Natural killer cell treated with Interleukin-12 subunit alpha and Interleukin-12 subunit beta and Interleukin-15 and Interleukin-18, amount 100 ng/mL, for 72 hours (primary cell): ENCODE measurements at places on chromosomes 1 and 21. TPM values are rescaled to one million over a fixed set of nuclear protein-coding genes. Genes with fewer than 3 reads are reported as not detected.

The SHISA4 gene
- total RNA-seq = 2.5 TPM

The CLCA4 gene
- not detected for total RNA-seq

DNA sequence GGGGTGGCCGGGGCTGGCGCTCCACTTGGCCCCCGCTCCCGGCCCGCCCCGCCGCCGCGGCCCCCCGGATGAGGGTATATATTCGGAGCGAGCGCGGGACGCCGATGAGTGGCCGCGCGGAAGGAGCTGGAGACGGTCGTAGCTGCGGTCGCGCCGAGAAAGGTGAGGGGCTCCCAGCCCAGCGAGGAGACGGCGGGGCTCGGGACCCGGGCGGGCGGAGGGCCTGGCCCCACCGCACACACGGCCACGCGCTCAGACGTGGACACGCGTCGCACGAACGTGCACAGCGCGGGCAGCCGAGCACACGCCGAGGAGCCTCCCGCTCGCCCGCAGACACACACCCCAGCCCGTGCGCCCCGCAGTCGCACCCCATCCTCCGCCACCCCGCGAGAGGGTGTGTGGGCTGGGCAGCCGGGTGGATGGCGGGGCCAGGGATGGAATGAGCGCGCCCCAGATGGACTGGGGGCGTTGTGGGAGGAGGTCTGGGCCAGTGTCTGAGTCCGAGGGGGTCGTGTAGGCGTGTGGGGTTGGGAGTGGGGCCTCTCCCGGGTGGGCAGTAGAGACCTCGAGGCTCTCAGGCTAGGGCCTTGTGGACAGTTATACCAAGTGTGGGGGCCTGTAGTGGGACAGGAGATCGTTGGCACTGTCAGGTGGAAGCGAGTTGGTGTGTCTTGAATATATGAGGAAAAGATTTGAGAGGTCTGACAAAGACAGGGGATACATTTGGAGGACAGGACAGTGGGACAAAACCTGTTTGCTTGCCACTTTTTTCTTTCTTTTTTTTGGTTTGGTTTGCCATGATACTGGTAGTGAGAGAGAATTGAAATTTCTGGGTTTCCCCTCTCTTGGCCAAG is at the start of gene UAP1:
Gene UAP1 (plus strand): TSS at position 107 of the 854 bp plus-strand sequence. CDS start 4,347 bp downstream, outside the sequence.
- H3K36me3 ChIP-seq = peaks cover 5% of the 10 kb centered on the region
- peaks cover 48% of the 10 kb centered on the region for H3K4me1 ChIP-seq
- no peak for DNase-seq
- no peaks in the 10 kb centered on the region for H3K27me3 ChIP-seq
- peak within 1 kb of the TSS; percentile 87 for H3K4me3 ChIP-seq

GRCh38 chr1:43545695-43546387 is 15.2 kb downstream of the PTPRF start:
- DNase-seq = no peak
- no peak overlapping the region for H3K4me3 ChIP-seq
- no peaks in the 10 kb centered on the region for H3K36me3 ChIP-seq
- no peak overlapping the region for H3K27ac ChIP-seq
- peaks cover 5% of the 10 kb centered on the region for H3K27me3 ChIP-seq

GRCh38 chr1:203063287-203063686 is 22.5 kb downstream of the MYOG start:
- H3K27ac ChIP-seq = no peak overlapping the region
- no peaks in the 10 kb centered on the region for H3K36me3 ChIP-seq
- DNase-seq = no peak
- no peak overlapping the region for H3K4me3 ChIP-seq

DNA sequence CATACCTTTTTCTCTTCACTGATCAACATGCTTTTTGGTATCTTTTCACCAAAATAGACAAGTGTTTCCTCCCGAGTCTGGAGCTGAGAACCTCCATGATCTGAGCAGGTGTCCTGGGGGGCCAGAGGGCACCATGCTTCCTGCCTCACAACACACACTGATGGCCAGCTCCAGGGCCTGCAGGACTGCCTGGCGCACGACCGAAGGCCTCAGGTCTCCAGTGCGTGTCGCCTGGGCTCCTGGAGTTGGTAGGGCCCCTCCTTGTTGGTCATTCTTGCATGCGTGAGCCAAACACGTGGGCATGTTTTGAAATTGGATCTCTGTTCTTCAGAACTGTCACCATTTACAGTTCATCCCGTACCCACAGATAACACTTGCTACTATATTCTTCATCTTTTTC is 64.4 kb downstream of the SLC37A1 start:
- H3K36me3 ChIP-seq = peaks cover 16% of the 10 kb centered on the region
- no peaks in the 10 kb centered on the region for H3K4me1 ChIP-seq
- DNase-seq = peak; percentile 13
- H3K27ac ChIP-seq = no peak overlapping the region
- no peaks in the 10 kb centered on the region for H3K27me3 ChIP-seq

DNA sequence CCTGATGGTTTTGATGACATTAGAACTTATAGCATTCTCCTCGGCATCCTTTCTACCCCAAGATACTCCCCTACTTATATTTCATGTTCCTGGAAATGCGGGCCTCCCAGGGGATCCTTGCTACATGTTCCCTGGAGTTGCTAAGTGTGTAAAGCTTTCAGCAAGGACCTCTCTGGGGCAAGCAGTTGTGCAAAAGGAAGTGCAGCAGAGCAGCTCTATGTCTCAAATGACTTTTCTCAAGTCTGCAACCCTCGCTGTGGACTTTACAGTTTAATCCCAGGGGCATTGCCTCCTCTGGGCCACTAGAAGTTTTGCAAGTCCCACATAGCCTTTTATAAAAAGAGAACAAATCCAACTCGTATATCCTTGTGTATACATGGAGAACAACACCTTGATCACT is 20.8 kb upstream of the MNDA start:
- H3K27ac ChIP-seq = no peak overlapping the region
- peaks cover 7% of the 10 kb centered on the region for H3K4me1 ChIP-seq

GRCh38 chr1:162687870-162688269 is 55.6 kb downstream of the DDR2 start:
- no peak for DNase-seq
- H3K4me3 ChIP-seq = no peak overlapping the region
- H3K27me3 ChIP-seq = peaks cover 12% of the 10 kb centered on the region
- H3K27ac ChIP-seq = no peak overlapping the region
- H3K36me3 ChIP-seq = no peaks in the 10 kb centered on the region

DNA sequence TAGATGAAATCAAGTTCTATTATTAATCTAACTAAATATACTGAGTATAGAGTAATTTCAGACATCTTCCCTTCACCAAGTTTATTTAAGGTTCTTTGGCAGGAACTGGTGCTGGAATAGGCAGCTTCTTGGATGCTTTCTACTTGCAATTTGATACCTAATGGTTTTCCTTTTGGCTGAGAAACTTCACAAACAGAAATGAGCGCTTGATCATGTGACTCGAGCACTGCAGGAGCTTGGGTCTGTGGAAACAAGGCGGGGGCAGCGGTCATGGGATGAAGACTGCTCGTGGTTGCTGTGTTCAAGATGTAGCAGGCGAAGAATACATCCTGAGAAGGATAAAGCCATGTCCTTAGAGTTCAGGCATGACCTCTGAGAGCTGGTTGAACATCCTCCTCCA is 136.8 kb downstream of the PTPRC start:
- H3K4me3 ChIP-seq = no peak overlapping the region
- H3K36me3 ChIP-seq = no peaks in the 10 kb centered on the region
- no peak overlapping the region for H3K27ac ChIP-seq
- no peak for DNase-seq
- H3K4me1 ChIP-seq = peaks cover 10% of the 10 kb centered on the region
- H3K27me3 ChIP-seq = no peaks in the 10 kb centered on the region

DNA sequence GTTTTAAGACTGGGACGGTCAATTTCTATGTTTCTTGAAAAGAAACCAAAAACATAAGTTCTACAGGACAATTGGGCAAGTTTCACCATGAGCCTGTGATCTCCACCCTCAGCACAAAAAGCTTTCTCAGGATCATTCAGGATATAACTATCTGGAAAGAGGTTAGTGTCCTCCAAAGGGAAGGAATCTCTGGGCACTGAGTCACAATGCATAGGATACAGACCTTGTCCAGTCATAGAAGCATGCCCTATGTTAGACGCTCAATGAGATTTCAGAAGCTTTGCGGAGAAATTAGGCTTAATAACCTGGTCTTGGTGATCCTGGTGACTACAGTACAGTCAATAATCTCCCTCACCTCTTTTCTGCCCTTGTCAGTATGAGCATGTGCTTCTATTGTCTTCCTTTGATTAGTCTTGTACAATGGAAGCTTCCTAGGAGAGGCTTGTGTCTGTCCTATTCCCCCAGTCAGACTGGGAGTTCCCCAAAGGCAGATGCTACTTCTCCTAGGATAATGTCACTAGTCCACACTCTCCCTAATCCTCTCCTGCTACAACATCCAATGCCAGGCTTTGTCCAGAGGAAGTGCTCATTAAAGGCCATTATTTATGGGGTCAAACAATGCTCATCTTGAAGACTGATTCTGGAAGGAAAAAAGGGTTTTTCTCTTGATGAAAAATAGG is 97.4 kb downstream of the KCNH1 start:
- no peak overlapping the region for H3K4me3 ChIP-seq
- H3K27me3 ChIP-seq = no peaks in the 10 kb centered on the region
- no peak for DNase-seq
- no peaks in the 10 kb centered on the region for H3K36me3 ChIP-seq
- H3K4me1 ChIP-seq = no peaks in the 10 kb centered on the region

- no peak for DNase-seq
- peaks cover under 1% of the 10 kb centered on the region for H3K27me3 ChIP-seq
- H3K27ac ChIP-seq = no peak overlapping the region
- H3K4me1 ChIP-seq = no peaks in the 10 kb centered on the region
- H3K4me3 ChIP-seq = no peak overlapping the region
These were observed 17.4 kb upstream of the ARHGEF10L start for GRCh38 chr1:17521946-17522612.

GRCh38 chr1:235008239-235008638 is 120.4 kb downstream of the TOMM20 start:
- peaks cover 20% of the 10 kb centered on the region for H3K36me3 ChIP-seq
- H3K27ac ChIP-seq = peak overlapping the region; percentile 100
- H3K27me3 ChIP-seq = no peaks in the 10 kb centered on the region
- peaks cover 86% of the 10 kb centered on the region for H3K4me1 ChIP-seq
- no peak for DNase-seq
- H3K4me3 ChIP-seq = peak overlapping the region; percentile 87
